Kidney (tissue), 22 donors: ENCODE measurements at places on chromosomes 6 and 20.
A peak's percentile ranks its signal among the peaks of the same experiment; 100 is the strongest.

GRCh38 chr6:46190889-46191288 is 20.1 kb upstream of the ENPP5 start:
- no peak for DNase-seq

GRCh38 chr6:163892824-163893561 is 478.5 kb downstream of the QKI start:
- DNase-seq, result no peak

GRCh38 chr6:2877960-2878359 is 25.1 kb downstream of the SERPINB9 start:
- DNase-seq, result no peak

GRCh38 chr6:5670811-5671561 is 335.7 kb downstream of the NRN1 start:
- peak; percentile 89 for DNase-seq

GRCh38 chr6:168841609-168842278 is 400.8 kb downstream of the SMOC2 start:
- DNase-seq, result no peak

GRCh38 chr6:69973138-69973537 is 106.8 kb downstream of the COL19A1 start:
- DNase-seq, result no peak

GRCh38 chr6:135129136-135129856 is 51.8 kb upstream of the MYB start:
- DNase-seq, result no peak

DNA sequence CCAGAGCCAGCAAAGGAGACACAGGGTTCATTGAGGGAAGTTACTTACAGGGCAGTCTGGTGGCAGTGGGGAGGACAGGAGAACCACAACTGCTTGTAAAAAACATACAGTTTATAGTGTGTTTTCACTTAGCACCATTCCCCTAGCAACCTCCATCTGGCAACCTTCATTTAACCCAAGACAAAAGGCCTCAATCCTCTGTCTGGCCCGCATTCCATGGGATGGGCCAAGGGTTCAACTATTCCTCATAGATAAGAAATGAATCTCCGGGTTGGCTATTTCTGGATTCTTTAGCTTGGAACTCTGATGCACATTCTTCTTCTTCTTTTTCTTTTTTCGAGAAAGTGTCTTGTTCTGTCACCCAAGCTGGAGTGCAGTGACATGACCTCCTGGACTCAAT is 26.3 kb upstream of the FYN start:
- no peak for DNase-seq

- DNase-seq, result no peak
Measured at GRCh38 chr20:23165307-23165750, 79.2 kb upstream of the CD93 start.

GRCh38 chr6:1497761-1498105 is 108.4 kb downstream of the FOXF2 start:
- DNase-seq, result peak; percentile 3

- no peak for DNase-seq
Measured at GRCh38 chr6:161091972-161092701, 100.6 kb downstream of the MAP3K4 start.

GRCh38 chr20:22905658-22906057 is 129.5 kb upstream of the SSTR4 start:
- peak; percentile 9 for DNase-seq

DNA sequence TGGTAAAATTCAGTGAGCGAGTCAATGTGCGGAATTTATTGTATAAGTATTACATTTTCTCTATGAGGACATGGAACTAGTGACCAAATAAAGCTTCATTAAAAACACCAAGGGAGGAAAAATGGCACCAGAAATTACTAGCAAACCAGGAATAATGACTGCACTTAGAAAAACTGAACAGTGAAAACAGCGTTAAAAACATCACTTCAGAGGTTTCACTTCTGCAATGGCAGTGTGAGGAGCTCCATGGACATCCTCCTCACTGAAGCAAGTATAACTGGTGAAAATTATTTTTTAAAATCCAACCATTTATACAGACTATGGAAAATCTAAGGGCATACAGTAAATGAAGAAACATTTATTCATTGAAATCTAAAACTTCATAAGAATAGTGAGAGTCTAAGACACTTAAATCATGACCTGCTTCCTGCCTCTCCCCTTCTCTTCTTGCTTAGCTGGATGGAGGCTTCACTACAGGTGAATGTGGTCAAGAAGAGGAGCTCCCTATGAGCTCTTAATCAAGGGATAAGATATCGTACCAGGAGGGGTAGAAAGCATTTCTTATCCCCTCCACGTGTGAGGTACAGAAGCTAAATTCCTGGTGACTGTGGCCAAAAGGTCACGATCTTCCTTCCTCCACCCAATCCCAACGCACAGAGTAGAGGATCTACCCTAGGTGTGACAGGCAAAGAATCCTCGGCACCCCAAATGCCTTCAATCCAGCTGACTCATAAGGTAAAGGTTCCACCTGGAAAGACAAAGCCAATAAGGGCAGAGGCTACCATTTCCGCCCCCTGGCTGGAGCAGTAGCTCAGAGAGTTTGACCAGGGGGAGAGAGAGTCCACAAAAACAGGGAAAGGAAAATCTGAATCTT is 12.3 kb upstream of the ASF1A start:
- DNase-seq, result no peak

DNA sequence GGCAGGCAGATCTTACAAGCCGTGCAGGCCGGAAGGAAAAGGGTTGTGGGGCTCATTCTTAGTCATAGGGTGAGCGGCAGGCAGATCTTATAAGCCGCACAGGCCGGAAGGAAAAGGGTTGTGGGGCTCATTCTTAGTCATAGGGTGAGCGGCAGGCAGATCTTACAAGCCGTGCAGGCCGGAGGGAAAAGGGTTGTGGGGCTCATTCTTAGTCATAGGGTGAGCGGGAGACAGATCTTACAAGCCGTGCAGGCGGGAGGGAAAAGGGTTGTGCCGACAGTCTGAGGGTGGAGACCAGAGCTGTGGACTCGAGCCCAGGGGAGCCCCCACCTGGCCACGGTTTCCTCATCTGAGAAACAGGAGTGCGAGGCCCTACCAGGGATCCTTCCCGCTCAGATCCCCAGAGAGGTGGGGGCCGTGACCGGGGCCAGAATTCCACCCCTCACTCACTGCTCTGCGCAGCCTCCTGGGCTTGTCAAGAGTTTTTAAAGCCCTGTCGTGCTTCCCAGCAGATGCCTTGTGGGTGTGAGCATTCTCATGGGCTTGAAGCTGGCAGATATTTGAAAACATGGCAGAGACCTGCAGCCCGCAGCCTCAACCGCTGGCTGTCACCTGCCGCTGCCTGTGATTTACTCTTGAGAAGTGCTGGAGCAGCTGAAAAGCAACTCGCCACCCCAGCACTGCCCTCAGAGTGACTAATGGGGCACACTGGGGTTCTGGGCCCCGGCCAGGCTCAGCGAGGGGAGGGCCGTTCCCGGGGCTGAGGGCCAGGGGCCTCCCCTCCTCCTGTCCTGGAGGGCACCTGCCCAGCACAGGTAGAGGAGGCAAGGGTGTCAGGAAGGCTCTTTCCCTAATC is 31.9 kb downstream of the NTSR1 start:
- DNase-seq, result no peak

DNA sequence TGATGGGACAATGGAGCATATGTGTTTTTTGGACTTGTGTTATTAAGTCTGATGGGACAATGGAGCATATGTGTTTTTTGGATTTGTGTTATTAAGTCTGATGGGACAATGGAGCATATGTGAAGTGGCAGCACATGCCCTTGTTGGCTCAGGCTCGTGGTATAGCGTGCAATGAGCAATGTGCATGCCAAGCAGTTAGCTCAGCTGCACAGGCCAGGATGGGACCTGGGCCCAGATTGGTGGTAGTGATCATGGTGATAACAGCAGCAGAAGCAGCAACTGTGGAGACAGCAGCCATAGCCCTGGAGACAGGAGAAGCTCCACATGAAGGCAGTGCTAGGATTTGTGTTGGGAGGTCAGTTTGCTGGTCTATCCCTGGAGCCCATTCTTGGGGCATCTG is 61.1 kb downstream of the IL20RA start:
- no peak for DNase-seq

DNA sequence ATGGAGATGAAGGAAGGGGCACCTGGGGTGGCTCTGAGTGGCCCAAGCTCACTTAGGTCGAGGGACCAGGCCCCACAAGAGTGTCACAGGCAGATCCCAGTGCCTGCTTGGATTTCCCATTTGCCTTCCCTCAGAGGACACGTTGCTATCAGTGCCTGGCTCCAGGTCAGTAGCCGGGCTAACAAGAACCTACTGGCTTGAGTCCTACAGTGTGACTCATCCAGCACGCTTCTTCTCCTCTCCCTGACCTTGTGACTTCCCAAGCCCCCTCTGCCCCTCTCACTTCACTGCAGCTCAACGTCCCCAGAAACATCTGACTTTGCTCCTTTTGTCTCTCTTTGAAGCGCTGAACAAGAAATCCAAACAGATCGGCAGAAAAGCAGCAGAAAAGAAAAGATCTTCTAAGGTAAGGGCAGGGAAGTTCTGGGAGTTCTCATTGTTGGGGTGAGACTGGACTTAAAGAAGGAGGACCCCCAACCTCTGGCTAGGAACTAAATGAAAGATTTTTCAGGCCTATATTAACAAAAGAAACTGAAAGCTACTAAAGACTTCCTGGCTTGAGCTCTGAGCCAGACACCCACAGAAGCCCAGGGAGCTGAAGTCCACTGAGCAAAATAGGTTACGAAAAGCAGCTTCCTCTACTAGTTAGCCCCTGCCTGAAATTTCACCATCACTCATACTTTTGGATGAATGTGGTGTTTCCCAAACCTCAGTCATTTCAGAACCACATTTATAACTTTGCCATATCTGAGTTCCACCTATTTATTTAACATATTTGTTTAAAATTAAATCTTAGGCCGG is 21.5 kb downstream of the ASIP start:
- no peak for DNase-seq
